A673 (cell line): ENCODE measurements at places on chromosomes 2 and 18. TPM values are rescaled to one million over a fixed set of nuclear protein-coding genes. Genes with fewer than 3 reads are reported as not detected.
A peak's percentile ranks its signal among the peaks of the same experiment; 100 is the strongest.

The CCL20 gene
- total RNA-seq = not detected in 2 replicates

The IL1RN gene
- total RNA-seq = not detected in 2 replicates

The HAAO gene
- total RNA-seq = 2.4 and 3.6 TPM in 2 replicates

DNA sequence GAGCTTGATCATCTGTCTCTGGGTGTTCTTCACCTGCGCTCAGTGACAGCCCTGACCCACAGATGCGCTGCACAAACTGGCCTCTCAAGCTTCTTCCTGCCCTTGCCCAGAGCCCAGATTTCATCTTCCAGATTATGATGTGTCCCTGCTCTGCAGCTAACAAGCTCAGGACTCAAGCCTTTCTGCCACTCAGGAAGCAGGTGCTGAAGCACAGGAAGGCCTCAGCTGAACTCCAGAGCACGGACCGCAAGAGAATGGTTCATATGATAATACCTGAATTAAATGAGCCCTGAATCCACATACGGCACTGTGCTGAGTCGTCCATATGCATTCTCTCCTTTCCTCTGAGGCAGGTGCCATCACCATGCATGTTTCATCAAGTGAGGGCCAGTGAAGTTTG is 3.8 kb downstream of the CD207 start:
- DNase-seq = no peak

DNA sequence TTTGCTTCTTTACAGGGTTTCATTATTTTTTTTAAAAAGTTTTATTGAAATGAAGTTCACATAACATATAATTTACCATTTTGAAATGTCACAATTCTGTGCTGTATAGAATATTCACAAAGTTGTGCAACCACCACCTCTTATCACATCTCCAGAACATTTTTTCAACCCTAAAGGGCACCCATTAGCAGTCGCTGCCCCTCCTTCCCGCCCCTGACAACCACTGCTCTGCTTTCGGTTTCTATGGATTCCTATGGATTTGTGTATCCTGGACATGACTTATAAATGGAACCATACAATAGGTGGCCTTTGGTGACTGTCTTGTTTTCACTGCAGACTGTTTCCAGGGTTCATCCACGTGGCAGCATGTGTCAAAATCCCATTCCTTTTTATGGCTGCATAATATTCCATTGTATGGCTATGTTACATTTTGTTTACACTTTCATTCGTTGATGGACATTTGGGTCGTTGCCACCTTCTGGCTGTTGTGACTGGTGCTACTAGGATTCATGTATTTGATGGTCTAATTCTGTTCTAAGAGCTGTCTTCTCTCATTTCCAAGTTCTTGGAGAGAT is 52.6 kb downstream of the SH3BP4 start:
- no peak for DNase-seq

GRCh38 chr2:39922679-39923405 is 143.8 kb upstream of the THUMPD2 start:
- no peak for DNase-seq

DNA sequence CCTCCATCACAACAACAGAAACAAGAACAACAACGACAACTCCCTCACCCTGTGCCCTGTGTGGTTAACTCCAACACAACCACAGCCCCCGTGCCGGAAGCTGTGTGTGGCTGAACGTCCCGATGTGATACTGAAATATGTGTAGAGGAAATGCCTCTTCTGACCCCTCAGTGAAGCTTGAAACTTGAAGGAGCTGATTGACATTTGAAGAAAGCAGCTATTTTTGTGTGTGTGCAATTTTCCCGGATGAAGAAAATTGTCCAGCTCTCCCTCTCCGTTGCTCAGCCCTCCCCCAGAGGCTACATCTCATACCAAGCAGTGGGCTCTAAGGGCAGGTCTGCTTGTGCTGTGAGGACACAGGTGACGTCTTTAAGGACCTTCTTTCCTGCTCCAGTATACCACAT is 173.8 kb downstream of the ICOS start:
- no peak for DNase-seq

- DNase-seq = no peak
These were observed 50.7 kb downstream of the STRN start for GRCh38 chr2:36915627-36916026.

GRCh38 chr2:224213396-224213795 is 174.3 kb upstream of the SERPINE2 start:
- DNase-seq = no peak

- no peak for DNase-seq
These were observed 217.7 kb downstream of the GBX2 start for GRCh38 chr2:235950473-235950809.

- DNase-seq = no peak
These were observed 4.4 kb upstream of the KLHL23 start for GRCh38 chr2:169729274-169729605.

- peak; percentile 95 for DNase-seq
These were observed 57.4 kb upstream of the PCBP1 start for GRCh38 chr2:70029814-70030409.
